ENCODE measurements at places on chromosomes 2 and 18. TPM values are rescaled to one million over a fixed set of nuclear protein-coding genes. Genes with fewer than 3 reads are reported as not detected.

Gene SMCHD1
- 42.7 TPM for polyA plus RNA-seq

Gene NFU1
- 52.9 TPM for polyA plus RNA-seq

GRCh38 chr2:222445227-222445626, 20.9 kb downstream of the SGPP2 start:
- H3K27ac ChIP-seq, result no peak overlapping the region
- no peaks in the 10 kb centered on the region for H3K36me3 ChIP-seq
- no peaks in the 10 kb centered on the region for H3K4me1 ChIP-seq
- no peak overlapping the region for H3K4me3 ChIP-seq
- DNase-seq, result no peak

DNA sequence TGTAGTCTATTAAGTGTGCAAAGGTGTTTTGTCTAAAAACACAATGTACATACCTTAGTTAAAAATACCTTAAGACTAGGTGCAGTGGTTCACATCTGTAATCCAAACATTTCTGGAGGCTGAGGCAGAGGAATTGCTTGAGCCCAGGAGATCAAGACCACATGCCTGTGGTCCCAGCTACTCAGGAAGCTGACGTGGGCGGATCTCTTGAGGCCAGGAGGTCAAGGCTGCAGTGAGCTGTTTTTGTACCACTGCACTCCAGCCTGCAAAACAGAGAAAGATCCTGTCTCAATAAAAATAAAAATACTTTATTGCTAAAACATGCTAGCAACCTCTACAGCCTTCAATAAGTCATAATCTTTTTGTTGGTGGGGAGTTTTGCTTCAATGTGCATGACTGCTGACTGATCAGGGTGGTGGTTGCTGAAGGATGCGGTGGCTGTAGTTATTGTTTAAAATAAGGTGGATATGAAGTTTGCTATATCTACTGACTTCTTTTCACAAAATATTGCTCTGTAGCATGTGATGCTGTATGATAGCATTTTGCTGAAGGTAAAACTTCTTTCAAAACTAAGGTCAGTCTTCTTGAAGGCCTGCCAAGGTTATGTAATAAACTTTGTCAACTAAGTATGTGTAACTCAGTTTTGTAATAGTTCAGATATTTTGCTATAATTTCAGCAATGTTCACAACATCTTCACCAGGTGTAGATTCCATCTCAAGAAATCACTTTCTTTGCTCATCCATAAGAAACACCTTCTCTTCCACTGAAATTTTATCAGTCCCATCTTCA, 1238.0 kb upstream of the NRXN1 start:
- no peaks in the 10 kb centered on the region for H3K36me3 ChIP-seq
- no peaks in the 10 kb centered on the region for H3K27me3 ChIP-seq
- no peak overlapping the region for H3K4me3 ChIP-seq
- no peak for DNase-seq
- no peaks in the 10 kb centered on the region for H3K4me1 ChIP-seq

DNA sequence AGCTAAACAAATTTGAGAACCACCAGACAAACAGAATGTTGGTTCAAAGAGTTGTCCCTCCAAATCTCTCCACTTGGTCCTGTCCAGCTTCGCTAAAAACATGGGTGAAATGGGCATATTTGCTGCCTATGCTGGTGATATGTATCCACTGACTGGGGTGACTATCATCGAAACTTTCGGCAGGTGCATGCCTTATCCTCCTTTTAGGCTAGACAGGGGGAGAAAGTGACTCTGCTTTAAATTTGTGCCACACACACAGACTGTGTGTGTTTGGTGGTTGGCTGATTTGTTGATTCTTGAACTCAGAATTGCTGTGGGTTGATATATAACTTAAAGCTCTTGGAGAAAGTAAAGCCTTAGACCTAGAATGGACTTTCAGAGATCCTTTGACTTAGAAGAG, 324.1 kb upstream of the NT5C1B start:
- no peak overlapping the region for H3K4me3 ChIP-seq
- H3K27ac ChIP-seq, result no peak overlapping the region
- DNase-seq, result no peak

DNA sequence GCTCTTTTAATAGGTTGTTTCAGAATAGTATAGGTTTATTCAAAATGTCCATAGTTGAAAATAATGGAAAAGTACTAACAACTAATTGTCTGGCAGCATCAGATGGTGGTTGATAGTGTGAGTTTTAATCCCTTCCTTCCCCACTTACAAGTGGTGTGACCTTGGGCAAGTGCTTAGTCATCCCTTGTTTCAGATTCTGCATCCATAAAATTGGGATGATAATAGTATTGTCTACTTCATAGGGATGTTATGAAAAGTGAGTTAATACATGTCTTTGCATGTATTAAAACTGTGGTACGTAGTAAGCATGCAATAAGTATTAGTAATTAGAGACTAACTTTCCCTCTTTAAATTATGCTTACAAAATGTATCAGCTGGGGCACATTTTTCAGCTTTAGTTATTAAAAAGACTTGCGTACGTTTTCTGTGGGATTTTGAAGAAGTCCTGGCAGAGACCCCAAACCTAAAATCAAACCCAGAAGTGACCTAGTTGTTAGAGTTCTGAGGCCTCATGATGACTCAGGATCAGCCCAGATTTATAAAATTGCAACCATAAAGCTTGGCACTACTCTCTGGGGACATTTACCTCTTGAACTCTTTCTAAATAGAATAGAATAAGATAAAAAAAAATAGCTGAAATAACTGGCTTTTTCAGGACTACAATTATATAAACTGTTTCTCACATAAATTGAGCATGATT, 8.6 kb downstream of the ITGA4 start:
- H3K27ac ChIP-seq, result no peak overlapping the region
- H3K4me3 ChIP-seq, result no peak overlapping the region
- H3K4me1 ChIP-seq, result no peaks in the 10 kb centered on the region
- H3K27me3 ChIP-seq, result peaks cover 2% of the 10 kb centered on the region

Gene TUBA3E
- polyA plus RNA-seq, result 0.09 TPM

- no peak overlapping the region for H3K27ac ChIP-seq
- no peak for DNase-seq
- H3K4me3 ChIP-seq, result no peak overlapping the region
- H3K36me3 ChIP-seq, result peaks cover 33% of the 10 kb centered on the region
- H3K27me3 ChIP-seq, result no peaks in the 10 kb centered on the region
Measured at GRCh38 chr2:148257276-148257675, 236.4 kb downstream of the MBD5 start.

Gene C18orf54
- polyA plus RNA-seq, result 3.6 TPM

DNA sequence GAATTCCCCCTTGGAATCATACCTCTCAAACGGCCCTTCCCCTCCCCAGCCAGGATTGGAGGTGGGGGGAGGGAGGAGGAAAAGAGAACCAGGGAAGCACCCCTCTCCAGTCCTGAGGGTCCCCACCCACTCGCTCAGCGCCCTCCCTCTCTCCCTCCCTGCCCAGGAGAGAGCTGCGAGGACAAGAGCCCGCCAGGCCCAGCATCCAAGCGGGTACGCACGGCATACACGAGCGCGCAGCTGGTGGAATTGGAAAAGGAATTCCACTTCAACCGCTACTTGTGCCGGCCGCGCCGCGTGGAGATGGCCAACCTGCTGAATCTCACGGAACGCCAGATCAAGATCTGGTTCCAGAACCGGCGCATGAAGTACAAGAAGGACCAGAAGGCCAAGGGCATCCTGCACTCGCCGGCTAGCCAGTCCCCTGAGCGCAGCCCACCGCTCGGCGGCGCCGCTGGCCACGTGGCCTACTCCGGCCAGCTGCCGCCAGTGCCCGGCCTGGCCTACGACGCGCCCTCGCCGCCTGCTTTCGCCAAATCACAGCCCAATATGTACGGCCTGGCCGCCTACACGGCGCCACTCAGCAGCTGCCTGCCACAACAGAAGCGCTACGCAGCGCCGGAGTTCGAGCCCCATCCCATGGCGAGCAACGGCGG, 14.4 kb downstream of the HOXD3 start:
- peaks cover 92% of the 10 kb centered on the region for H3K27me3 ChIP-seq
- peak overlapping the region; percentile 20 for H3K27ac ChIP-seq
- no peaks in the 10 kb centered on the region for H3K36me3 ChIP-seq

DNA sequence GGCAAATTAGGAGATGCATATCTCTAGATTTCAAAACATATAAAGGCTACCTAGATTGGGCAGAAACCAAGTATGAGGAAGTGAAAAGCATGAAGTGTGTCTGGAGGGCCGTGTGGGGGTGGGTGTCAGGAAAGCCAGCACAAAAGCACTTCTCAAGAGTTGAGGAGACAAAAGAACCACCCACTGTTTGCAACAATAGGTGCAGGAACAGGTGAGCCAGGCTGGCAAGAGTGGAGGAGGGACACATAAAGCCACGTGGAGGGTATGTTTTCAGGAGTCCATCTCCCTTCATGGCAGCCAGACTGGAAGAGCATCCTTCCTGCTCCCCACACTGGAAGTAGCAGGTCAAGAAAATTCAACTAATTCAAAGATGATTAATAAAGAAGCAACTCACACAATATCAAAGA, 96.4 kb downstream of the CERS6 start:
- no peaks in the 10 kb centered on the region for H3K27me3 ChIP-seq
- no peaks in the 10 kb centered on the region for H3K4me1 ChIP-seq
- no peak overlapping the region for H3K4me3 ChIP-seq
- peaks cover 23% of the 10 kb centered on the region for H3K36me3 ChIP-seq
- H3K27ac ChIP-seq, result no peak overlapping the region

- no peak for DNase-seq
- no peaks in the 10 kb centered on the region for H3K36me3 ChIP-seq
- H3K4me1 ChIP-seq, result no peaks in the 10 kb centered on the region
- no peak overlapping the region for H3K27ac ChIP-seq
- H3K27me3 ChIP-seq, result no peaks in the 10 kb centered on the region
Measured at GRCh38 chr2:165815299-165816141, 21.5 kb upstream of the GALNT3 start.

- no peak for DNase-seq
- H3K4me3 ChIP-seq, result no peak overlapping the region
- no peaks in the 10 kb centered on the region for H3K36me3 ChIP-seq
- no peaks in the 10 kb centered on the region for H3K27me3 ChIP-seq
Measured at GRCh38 chr18:58512648-58513588, 116.0 kb downstream of the ALPK2 start.

Gene MFSD6
- polyA plus RNA-seq, result 21.8 TPM

Gene UGT1A4
- polyA plus RNA-seq, result 0.04 TPM

GRCh38 chr2:182826064-182826463, 40.4 kb downstream of the FRZB start:
- H3K27me3 ChIP-seq, result no peaks in the 10 kb centered on the region
- H3K4me1 ChIP-seq, result peaks cover 3% of the 10 kb centered on the region
- no peak for DNase-seq
- H3K4me3 ChIP-seq, result no peak overlapping the region

GRCh38 chr2:167504695-167505094, 616.4 kb downstream of the XIRP2 start:
- H3K4me1 ChIP-seq, result no peaks in the 10 kb centered on the region
- H3K4me3 ChIP-seq, result no peak overlapping the region
- no peaks in the 10 kb centered on the region for H3K27me3 ChIP-seq
- no peak overlapping the region for H3K27ac ChIP-seq
- H3K36me3 ChIP-seq, result no peaks in the 10 kb centered on the region
- no peak for DNase-seq

Gene SP9
- not detected for polyA plus RNA-seq

Gene ANKRD30B
- polyA plus RNA-seq, result 0.10 TPM

Gene DSC1
- polyA plus RNA-seq, result 0.04 TPM

- H3K27ac ChIP-seq, result no peak overlapping the region
- DNase-seq, result no peak
- H3K27me3 ChIP-seq, result no peaks in the 10 kb centered on the region
- no peaks in the 10 kb centered on the region for H3K36me3 ChIP-seq
- H3K4me3 ChIP-seq, result no peak overlapping the region
Measured at GRCh38 chr2:167653131-167653530, 594.3 kb downstream of the STK39 start.

GRCh38 chr2:2668681-2669265, 337.7 kb upstream of the MYT1L start:
- no peaks in the 10 kb centered on the region for H3K27me3 ChIP-seq
- no peak for DNase-seq
- H3K4me1 ChIP-seq, result no peaks in the 10 kb centered on the region
- H3K27ac ChIP-seq, result no peak overlapping the region
- no peak overlapping the region for H3K4me3 ChIP-seq

- H3K27ac ChIP-seq, result no peak overlapping the region
- no peak for DNase-seq
- H3K4me3 ChIP-seq, result no peak overlapping the region
- no peaks in the 10 kb centered on the region for H3K4me1 ChIP-seq
Measured at GRCh38 chr2:68059784-68060525, 2.8 kb downstream of the C1D start.
